M059J (cell line): ENCODE measurements at places on chromosomes 7 and 10. TPM values are rescaled to one million over a fixed set of nuclear protein-coding genes. Genes with fewer than 3 reads are reported as not detected.

GRCh38 chr10:62166331-62167131 lies 102.1 kb downstream of the RTKN2 start:
- DNase-seq = no peak

- DNase-seq = peak; percentile 14
These were observed 43.8 kb upstream of the GPR26 start for GRCh38 chr10:123622381-123622780.

- DNase-seq = peak; percentile 61
These were observed 67.5 kb upstream of the ZMIZ1 start for GRCh38 chr10:79001082-79001885.

GRCh38 chr7:977326-978048 lies 2.1 kb upstream of the COX19 start:
- peak; percentile 47 for DNase-seq

DNA sequence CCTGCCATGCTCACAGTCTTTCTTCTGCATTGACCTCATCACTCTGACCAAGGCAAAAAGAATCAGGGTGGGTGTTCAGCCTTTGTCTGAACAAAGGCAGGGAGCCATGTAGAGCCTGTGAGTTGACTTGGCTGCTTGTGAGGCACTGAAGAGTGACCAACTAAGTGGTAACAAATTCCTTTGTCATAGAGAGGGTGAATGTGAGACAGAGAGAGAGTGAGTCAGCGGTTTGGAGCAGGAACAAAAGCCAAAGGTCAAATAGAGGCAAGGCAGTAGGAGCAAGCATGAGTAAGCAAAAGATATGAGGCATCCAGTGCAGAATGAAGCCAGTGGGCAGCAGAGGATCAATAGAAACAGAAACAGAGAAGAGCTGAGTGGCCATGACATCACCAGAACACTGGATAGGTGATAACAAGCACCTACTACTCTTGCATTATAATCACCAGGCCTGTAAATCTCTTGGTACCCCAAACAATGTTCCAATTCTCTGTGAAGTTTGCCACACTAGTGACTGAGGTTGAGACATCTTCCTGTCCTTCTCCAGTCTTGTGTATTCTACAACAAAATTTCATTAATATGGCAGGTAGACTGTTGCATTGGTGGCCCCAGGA lies 116.2 kb upstream of the LAMB4 start:
- peak; percentile 97 for DNase-seq

DNA sequence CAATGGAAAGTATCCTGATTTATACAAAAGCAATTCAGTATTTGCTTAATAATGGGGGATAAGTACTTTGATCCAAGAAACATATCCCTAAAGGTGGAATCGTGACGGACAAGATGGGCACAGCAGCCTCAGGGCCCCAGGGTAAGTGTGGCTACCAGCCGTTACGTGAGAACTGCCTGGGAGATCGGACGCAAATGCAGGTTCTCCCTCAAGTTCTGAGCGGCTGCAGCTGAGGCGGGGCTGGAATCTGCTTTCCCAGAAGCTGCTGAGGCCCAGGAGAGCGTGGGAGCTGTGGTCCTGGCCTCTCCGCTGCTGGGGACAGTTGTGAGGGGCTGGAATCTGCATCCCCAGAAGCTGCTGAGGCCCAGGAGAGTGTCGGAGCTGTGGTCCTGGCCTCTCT lies 13.5 kb downstream of the FOXL3 start:
- DNase-seq = no peak

DNA sequence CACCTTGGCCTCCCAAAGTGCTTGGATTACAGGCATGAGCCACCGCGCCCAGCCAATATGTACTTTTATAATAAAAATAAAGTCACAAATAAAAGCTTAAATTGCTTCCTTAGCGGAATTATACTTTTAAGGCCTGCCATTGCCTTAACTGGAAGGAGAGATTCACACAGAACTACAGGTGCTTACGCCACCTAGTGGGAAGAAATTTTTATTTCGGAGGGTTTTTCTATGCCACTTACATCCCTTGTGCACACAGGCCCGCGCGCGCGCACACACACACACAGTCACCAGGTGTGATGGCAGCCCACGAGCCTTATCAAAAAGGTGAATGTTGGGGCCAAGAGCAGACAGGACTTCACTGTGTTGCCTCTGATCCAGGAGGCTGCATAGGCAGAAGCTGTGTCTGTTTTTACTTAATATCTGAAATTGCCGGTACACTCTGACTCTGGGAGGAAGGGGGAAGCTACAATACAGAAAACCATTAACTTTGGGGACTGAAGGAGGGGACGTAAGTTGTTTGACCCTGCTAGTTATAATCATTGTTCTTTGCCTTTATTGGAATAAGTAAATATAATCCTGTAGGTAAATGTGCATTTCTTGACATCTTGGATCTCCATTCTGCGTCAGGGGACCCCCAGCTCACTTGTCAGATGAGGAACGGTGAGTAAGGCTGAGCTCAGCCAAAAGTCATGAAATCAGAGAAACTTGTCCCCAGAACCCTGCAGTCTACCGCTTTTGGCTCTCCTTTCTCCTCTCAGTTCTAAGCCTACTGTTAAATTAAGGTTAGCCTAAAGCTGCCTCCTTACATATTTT lies 87.1 kb downstream of the SLC16A9 start:
- DNase-seq = peak; percentile 55

GRCh38 chr7:132425942-132426341 lies 150.3 kb downstream of the PLXNA4 start:
- DNase-seq = no peak

The KIN gene
- total RNA-seq = 8.7 and 14.4 TPM in 2 replicates

The HOXA9 gene
- 66.1 and 66.8 TPM in 2 replicates for total RNA-seq

The DCLRE1C gene
- total RNA-seq = 6.3 and 9.7 TPM in 2 replicates

The SLC39A12 gene
- total RNA-seq = not detected in 2 replicates

The ZNF32 gene
- total RNA-seq = 34.2 and 37.0 TPM in 2 replicates

The OSBPL3 gene
- 7.7 and 15.4 TPM in 2 replicates for total RNA-seq

The LIPF gene
- total RNA-seq = not detected in 2 replicates

The TAC1 gene
- not detected in 2 replicates for total RNA-seq

The PSD gene
- not detected in 2 replicates for total RNA-seq
